8988T (cell line): ENCODE measurements at places on chromosomes 7 and 10.

DNA sequence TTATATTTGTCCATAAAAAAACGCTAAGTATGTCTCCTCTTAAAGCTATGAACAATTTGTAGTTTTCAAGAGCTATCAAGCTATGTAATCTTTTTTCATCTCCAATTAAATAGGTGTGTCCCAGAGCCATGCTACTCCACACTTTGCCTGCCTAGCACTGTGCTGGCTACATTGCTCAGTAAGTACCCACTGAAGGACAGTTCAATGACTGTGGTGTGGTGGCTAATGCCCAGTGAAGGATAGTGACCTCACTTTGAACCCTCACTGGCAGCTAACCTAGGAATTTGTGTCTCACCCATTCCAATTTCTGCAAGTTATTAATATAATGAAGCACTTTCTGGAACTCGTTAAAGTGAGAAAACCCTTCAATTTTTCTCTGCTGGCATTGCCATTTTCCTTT lies 14.4 kb upstream of the TRUB1 start:
- no peak for DNase-seq

- no peak for DNase-seq
Observed at GRCh38 chr10:80421707-80422536, 13.6 kb downstream of the PRXL2A start.

GRCh38 chr7:134031835-134032617 lies 95.1 kb upstream of the LRGUK start:
- DNase-seq: no peak

DNA sequence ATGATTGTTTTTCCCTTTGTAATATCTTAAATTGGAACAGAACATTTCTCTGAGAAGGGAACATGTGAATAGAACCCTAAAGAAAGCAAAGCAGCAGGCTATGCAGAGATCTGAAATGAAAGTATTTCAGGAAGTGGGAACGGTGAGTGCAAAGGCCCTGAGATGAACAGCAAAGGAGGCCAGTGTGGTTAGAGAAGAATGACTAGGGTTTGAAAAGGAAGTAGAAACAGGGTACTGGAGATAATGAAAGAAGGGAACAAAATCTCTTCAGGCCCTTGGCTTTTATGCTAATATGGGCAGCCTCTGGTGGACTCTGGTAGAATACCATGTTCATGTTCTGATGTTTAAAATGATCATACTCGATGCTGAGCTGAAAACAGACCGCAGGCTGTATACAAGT lies 22.2 kb downstream of the ARHGAP21 start:
- no peak for DNase-seq

DNA sequence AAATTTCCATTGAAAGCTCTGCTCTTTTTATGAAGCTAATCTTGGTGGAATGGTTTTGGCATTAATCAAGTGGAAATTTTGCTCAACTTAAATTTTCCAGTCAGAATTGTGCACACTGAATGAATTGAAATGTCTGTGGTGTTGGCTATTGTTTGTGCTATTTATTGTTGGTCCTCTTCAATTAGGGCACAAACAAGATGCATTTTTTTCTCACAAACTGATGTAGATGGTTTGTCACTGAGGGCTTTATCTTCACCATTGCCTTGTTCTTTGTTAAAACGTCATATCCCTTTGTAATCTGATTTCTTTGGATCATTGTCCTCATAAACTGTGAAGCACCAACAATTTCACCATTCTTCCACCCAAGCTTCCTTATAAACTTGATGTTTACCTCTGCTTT lies 152.1 kb upstream of the RHOBTB1 start:
- DNase-seq: no peak

- no peak for DNase-seq
Observed at GRCh38 chr10:79407423-79407796, 38.0 kb downstream of the ZCCHC24 start.

- no peak for DNase-seq
Observed at GRCh38 chr10:3273966-3274365, 101.4 kb upstream of the PITRM1 start.

DNA sequence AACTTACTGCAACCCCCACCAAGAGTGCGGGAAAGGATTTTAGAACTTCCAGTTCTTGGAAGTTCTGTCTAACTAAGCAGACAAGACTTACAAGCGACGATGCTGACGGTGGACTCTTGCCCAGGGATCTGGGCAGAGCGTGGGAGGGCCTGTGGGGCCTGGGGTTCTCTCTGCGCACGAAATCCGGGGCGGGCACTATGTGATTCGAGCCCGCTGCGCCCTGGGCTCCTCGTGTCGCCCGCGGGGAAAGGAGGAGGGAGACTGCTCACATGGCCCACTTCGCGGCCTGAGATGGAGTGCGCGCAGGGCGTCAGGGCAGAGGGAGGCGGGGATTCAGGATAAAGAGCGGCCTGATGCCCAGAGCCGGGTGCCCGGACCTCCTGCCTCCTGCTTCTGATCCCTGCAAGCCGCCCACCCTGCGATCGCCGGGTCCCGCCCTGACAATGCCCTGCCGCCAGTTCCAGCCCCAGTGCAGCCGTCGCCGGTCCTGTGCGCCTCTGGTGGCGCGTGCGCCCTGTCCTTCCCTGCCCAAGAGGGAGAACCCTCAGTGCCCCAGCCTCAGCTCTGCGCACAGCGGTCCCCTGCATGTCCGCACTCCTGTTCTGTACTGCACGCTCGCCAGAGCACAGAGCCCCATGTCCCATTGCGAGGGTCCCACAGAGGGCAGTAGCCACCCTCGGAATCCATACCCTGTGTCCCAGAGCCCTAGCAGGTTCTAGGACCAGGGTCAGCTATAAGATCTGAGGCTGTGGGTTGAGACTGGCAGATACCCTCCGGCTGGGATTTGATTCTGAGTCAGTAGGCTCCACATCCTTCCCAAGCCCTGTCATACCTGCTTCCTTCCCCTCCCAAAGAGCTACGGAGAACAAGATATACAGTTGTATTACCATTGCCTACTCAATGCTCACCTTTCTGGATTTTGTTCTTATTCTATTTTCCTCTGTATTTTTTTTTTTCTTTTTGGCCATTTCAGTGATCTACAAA lies 99.4 kb upstream of the TMEM106B start:
- DNase-seq: no peak

- no peak for DNase-seq
Observed at GRCh38 chr7:44131173-44132029, 8.1 kb upstream of the POLD2 start.

DNA sequence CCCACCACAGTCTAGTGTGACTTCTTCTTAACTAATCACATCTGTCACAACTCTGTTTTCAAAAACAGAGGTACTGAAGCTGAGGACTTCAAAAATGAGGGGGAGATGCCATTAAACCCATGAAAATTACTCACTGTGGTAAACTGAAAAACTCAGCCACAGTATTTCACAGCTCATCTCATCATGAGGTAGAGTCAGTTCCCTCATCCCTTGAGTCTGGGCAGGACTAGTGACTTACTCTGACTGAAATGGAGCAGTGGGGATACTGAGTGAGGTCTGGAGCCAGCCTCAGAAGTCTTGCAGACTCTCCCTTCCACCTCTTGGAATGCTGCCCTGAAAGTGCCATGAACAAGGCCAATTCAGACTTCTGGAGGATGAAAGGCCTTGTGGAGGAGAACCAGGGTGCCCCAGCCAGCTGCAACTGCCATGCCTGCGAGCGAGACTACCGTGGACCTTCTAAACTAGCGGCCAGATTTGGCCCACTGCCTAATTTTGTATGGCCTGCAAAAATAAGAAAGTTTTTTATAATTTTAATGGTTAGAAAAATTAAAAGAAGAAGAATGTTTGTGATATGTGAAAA lies 24.7 kb upstream of the ANKRD1 start:
- no peak for DNase-seq

DNA sequence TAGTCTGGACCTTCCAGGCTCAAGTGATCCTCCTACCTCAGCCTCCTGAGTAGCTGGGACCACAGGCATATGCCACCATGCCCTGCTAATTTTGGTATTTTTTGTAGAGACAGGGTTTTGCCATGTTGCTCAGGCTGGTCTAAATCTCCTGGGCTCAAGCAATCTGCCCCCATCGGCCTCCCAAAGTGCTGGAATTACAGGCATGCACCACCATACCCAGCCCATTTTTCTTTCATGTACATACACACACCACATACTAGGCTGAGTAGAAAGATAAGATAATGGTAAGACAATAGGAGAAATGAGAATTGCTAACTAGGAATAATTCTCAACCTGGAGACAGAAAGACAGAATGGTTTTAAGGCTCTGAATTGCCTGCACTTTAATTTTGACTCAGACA lies 83.8 kb downstream of the CPEB3 start:
- DNase-seq: no peak

DNA sequence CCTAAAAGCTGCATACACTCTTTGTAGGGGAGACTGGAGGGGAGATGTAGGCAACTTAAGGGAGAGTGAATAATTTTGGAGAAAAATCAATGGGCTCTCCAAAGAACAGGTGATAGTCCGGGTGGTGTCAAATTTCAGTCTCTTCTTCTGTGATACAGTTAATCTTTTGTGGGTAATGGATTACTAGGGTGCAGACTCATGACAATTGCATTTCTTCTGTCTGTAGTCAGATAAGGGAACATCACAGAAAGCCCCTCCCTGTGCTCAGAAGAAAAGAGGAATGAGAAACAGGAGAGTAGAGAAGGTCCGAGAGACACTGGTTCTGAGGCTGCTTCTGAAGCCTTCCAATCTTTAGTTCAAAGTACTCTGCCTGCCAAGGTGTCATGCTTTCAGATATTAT lies 1140.7 kb upstream of the LRRN3 start:
- DNase-seq: no peak

GRCh38 chr10:97034301-97034700 lies 151.5 kb downstream of the SLIT1 start:
- DNase-seq: no peak

GRCh38 chr7:25087855-25088254 lies 37.2 kb downstream of the CYCS start:
- no peak for DNase-seq

DNA sequence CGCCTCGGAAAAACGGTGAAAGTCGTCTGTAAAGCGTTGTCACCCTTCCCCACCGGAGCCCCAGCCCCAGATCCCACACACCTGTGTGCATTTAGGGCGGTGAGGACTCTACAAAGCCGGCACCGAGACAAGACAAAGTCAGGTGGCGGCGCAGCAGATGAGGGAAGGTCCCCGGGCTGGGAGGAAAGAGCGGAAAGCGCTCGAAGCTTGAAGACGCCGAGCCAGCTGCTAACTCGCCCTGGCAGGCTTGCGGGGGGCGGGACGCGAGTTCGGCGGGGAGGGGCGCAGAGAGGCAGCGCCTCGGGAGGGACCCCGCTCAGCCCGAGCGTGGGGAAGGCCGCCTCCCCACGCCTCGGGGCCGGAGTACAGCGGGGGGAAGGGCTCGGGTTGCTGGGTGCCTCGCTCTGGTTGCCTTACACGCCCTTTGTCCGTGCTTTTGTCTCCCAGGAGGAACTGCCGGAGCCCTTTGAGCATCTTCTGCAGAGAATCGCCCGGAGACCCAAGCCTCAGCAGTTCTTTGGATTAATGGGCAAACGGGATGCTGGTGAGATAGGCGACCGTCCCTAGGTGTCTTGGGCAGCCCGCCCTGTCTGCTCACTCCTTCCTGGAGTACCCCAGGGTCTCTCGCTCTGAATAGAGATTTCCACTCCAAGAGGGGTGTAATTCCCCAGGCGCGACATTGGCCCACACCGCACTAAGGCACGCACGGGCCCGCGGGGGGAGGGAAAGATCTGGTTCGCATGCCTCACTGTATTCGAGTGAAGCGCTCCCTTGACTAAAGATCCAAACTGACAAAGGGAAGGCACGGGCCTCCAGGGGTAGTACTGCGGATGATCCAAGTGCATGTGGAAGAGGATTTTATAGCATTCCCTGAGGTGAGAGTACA lies 1.6 kb downstream of the TAC1 start:
- DNase-seq: no peak

- no peak for DNase-seq
Observed at GRCh38 chr10:19762026-19762425, 54.2 kb upstream of the PLXDC2 start.

DNA sequence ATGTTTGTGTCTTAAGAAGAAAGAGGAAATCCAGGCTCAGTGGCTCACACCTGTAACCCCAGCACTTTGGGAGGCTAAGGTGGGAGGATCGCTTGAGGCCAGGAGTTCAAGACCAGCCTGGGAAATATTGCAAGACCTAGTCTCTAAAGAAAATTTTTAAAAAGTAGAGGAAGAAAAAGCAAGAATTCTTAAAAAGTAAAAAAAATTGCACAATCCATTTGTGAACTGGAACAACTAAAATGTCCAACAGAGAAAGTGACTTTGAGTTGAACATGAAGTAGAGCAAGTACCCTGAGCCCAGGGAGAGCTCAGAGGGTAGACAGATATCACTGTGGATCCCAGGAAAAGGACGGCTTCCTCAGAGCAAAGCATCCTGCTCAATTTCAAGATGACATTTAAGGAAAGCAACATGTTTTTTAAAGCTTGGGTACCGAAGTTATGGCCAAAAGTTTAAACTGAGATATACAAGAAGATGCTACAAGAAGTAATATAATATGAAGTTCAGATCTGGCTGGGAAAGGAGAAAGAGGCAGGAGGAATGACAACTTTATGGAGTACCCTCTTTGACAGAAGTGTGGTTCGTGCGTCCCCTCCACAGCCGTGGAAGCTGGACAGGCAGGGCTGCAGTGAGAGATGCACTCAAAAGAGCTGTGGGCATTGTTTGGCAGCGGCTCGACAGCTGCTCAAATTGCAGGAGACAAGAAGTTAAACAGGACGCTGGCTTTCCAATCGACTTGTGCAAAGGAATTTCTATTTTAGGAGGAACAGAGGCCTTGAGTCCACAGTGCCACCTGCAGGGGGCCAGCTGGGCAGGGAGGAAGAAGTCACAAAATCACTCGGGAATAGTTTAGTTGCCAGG lies 201.3 kb downstream of the JCAD start:
- DNase-seq: peak; percentile 42

- no peak for DNase-seq
Observed at GRCh38 chr10:59176241-59177030, at the start of gene PHYHIPL. PHYHIPL (plus strand) TSS chr10:59176643; CDS start chr10:59176854, 211 bp downstream.

GRCh38 chr10:33822774-33823173 lies 488.3 kb upstream of the NRP1 start:
- DNase-seq: no peak
